ENCODE measurements at places on chromosomes 16 and 17.

- no peak for DNase-seq
Observed at GRCh38 chr17:69528035-69528434, 113.5 kb downstream of the MAP2K6 start.

GRCh38 chr16:11972128-11972527 lies 4.4 kb upstream of the SNX29 start:
- DNase-seq, result no peak

DNA sequence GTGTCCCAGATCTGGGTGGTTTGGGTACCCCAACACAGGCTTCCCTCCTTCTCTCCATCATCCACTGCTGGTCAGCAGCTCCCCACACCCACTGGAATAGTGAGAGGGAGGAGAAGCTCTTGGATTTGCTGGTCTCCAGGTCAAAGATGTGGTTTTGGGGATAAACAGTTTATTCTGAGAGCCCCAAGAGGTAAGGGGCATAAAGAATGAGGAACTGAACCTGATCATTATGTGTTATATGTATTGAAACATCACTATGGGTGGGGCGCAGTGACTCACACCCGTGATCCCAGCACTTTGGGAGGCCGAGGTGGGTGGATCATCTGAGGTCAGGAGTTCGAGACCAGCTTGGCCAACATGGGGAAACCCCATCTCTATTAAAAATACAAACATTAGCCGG lies 3.9 kb downstream of the DPEP2 start:
- no peak for DNase-seq

GRCh38 chr17:65047941-65048340 lies 8.6 kb downstream of the GNA13 start:
- no peak for DNase-seq

DNA sequence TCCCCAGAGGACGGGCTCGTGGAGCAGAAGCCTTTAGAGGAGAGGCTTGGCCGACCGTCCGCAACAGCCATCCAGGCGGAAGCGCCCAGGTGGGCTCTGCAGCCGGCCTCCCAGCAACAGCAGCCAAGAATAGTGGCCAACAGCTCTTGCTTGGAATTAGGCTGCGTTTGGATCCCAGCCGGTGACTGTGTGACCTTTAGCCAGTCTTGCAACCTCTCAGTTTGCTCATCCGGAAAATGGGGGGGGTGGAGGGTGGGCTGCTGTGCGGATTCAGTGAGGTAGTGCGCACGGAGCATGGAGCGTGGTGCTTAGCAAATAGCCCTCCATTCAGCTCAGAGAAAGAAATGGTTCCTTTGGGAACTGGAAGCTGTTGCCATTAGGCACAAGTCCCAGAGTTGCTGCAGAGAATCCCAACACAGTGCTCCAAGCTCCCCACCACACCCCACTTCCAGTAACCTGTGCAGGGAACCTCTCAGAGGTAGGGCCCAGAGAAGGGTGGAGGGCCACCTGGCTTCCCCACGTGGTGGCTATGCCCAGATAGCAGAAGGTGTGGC lies 46.7 kb downstream of the RTN4RL1 start:
- no peak for DNase-seq

GRCh38 chr17:60665602-60666001 lies 12.0 kb upstream of the BCAS3 start:
- no peak for DNase-seq

- no peak for DNase-seq
Observed at GRCh38 chr16:29852654-29853053, 10.4 kb downstream of the CDIPT start.

- DNase-seq, result no peak
Observed at GRCh38 chr17:77957235-77957856, 1.2 kb upstream of the TNRC6C start.

DNA sequence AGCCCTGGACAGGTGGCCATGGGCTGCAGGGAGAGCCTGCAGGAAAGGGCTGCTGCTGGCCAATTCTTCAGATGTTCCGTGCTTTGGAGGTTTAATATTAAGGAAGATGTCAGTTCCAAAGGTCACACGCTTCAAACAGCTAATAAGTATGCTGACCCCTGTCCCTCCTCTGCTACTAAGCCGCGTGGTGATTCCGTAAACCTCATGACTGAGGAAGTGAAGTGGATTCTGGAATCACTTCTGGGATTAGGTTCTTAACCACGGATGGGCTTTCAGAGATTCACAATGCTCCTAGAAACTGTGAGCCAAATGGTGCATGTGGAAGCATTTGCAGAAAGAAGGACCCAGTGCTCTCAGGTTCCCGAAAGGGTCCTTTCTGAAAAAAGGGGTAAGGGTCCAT lies 28.5 kb upstream of the ERN1 start:
- DNase-seq, result no peak

- DNase-seq, result peak; percentile 61
Observed at GRCh38 chr17:40531051-40531991, 29.9 kb upstream of the TNS4 start.

DNA sequence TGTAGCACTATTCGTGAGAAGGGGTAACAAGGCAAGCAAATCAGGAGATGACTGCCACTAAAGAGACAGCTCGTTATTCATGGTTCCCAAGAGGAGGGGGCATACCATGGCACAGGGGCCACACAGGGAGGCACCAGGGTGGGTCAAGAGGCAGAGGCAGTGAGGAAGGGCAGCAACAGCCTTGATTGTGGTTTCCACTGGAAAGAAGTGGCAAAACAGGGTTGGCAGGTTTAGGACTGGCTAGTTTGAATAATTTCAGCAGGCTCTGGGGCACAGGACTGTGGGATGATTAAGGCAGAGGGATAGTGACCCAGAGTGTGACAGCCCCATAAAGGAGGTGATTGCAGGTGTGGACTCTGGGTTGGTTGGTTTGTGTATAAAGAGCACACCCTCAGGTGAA lies 188.9 kb downstream of the CBLN1 start:
- no peak for DNase-seq

- DNase-seq, result no peak
Observed at GRCh38 chr16:57025941-57026777, 36.8 kb downstream of the NLRC5 start.

DNA sequence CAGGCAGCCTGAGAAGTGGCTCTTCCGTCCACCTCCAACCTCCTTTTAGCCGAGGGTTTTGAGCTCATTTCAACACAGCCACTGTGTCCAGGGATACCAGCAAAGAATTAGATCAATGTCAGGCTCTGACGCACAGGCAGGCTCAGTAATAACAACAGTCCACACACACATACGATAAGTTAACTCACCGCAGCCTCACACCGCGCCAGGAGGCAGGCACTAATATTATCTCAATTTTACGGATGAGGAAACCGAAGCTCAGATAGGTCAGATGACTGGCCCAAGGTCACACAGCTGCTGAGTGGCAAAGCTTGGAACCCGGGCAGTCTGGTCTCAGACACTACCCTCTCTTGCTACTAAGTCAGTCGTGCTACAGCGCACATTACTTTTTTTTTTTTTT lies 22.9 kb downstream of the ABR start:
- DNase-seq, result no peak

DNA sequence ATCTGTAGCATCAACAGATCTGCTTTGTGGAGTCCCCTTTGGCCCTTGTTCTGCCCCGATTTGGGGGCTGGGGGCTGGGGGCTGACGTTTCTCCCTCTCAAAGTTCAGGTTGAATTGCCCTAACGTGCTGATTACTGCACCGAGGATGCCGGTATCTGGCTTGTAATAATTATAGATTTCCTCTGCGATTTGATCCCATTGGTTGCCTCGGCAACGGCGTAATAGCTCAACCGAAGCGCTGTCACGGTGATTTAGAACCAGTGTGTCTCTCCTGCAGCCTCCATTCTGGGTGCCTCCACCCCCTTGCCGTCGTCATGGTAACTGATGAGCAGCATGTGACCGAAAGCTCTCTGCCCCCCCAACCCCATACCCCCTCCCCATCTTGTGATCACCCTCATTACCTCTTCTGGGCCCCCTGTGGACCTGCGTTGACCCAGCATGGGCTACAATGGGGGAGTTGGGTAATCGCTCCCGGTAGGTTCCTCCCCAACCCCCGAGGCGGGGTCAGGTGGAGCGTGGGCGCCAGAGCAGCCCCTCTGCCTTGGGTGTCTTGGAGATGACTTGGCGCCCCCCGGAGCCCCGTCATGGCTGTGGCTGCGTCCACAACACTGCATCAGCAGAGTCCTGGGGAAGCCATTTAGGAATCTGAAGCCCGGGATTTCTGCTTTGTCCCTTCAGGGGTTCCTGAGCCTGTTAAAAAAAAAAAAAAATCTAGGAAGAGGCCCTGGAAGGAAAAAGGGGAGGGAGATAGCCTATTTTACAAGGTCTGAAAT lies 38.4 kb downstream of the ABAT start:
- DNase-seq, result no peak

DNA sequence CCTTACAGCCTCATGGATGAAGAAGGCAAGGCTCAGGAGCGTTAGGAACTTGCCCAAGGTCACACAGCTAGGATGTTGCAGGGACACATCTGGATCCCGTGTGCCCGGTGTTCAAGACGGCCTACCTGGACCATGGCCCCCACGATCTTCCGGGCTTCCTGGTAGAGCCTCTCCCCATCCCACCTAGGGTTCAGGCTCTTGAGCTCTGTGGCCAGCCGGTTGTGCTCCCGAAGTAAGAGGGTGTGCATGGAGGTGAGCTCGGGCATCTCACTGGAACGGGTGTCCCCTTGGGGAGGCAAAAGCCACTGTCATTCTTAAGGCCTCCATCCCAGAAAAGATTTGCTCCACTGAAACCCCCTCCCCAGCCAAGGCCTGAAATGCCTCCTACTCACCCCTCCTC lies 5.3 kb downstream of the MPO start:
- DNase-seq, result no peak

DNA sequence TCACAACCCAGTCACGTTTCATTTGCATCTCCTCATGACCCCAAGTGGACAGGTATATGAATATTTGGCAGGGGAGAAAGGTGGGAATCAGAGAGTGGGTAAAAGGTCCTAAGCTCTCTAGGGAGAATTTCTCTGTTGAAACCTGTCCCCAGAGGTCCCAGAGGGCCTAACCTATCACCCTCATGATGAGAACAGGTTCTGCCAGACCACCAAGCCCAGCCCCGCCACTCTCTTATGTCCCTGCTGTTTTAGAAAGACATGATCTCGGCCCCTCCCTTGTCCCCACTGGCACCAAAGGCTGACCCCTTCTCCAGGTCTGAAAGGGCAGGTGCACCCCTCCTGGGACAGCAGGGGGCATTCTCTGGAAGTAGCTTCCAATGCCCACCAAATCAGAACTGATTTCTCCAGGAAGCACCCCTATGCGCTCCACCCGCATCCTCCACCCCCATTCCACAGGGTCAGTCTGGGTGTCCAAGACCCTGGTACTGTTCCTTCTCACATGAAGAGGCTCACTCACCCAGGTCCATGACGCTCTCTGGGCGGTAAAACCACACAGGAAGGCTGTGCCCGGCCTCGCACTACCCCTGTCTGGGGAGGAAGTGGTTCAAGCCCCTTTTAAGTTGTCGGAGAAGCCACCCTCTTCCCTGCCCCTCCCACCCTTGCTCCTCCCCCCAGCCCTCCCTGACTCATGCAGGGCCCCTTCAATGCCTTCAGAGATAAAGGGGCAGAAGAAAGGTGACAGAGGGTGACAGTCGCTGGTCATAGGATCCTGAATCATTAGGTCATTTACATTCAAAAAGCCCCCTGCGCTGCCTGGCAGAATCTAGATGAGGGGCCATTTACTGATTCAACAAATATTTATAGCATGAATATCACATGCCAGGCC lies at the start of gene CCR7:
Gene CCR7, minus strand, starts transcription at position 590 of the 886 bp plus-strand sequence. Its CDS starts 63 bp downstream, at position 527.
- peak; percentile 81 for DNase-seq

GRCh38 chr17:29169806-29170591 lies 10.2 kb downstream of the MYO18A start:
- DNase-seq, result no peak

- no peak for DNase-seq
Observed at GRCh38 chr16:66521252-66521713, 28.6 kb downstream of the TK2 start.

- no peak for DNase-seq
Observed at GRCh38 chr17:37294888-37295287, 80.9 kb upstream of the C17orf78 start.

DNA sequence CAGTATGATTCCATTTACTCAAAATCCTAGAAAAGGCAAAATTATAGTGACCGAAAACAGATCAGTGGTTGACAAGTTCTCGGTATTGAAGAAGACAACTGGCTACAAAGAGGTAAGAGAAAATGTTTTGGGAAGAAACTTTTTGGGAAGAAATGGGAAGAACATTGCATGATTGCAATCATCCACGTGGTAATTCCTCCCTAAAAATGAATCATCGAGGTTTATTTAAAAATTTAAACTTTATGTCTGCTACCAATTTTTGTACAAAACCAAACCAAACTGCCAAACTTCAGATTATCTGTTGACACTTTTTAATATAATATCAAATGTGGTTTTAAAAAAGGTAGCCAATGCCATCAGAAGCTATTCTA lies 8.1 kb downstream of the SMURF2 start:
- no peak for DNase-seq

DNA sequence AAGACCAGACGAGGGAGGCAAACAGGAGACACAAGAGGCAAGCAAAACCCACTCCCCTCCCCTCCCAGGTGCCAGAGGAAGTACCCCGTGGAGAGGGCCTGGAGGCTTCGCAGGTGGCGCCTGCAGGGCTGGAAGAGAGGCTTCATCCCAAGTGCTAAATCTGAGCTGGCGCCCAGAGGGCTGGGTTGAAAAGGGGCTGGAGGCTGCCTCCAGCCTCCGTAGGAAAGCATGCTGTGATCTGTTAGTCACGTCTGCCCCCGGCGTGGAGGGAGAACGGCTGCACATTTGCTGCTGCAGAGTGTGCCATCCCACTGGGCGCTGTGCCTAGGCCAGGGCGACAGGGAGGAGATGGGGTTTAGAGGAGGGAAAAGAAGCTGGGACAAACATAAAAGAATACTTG lies 16.9 kb downstream of the RPH3AL start:
- DNase-seq, result no peak

DNA sequence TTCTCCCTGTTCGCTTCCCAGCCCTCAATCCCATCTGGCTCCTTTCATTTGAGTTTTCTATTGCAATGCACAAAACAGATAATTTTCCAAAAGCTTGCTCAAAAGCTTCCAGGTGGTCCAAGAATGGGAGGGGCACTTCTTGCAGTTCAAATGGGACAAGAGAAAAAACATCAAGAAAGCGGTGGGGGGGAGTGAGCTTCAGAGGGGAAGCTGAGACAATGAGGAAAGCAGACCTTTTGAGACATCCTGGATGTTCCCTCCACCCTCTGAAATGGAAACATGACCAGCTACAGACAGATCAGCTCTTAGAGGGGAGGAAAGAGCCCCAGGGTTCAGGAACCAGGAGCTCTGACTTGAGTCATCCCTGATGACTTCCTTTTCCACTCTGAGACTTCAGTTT lies 368.2 kb downstream of the SLC39A11 start:
- no peak for DNase-seq

GRCh38 chr16:19432429-19432828 lies 14.7 kb downstream of the TMC5 start:
- DNase-seq, result no peak

DNA sequence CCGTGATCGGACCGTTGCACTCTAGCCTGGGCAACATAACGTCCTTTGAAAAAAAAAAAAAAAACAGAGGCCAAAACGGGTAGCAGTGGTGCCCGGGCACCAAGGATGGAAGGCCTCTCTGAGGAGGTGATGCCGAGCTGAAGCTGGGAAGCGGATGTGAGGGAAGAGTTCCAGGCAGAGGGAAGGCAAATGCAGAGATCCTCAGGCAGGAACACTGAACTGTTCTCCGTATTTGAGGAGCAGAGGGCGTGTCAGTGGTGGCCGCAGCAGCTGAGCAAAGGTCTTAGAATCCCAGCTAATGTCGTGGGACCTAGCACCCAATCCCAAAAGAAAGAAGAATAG lies 656 bp upstream of the KCTD13 start:
- DNase-seq, result no peak

GRCh38 chr16:58021661-58022551 lies 3.6 kb upstream of the MMP15 start:
- DNase-seq, result no peak

GRCh38 chr16:11015076-11015475 lies 70.7 kb downstream of the CLEC16A start:
- DNase-seq, result no peak

Measured in activated T-cell treated with anti-CD3 and anti-CD28 coated beads for 1 hour (primary cell).